Retina (tissue), 1 donor: ENCODE measurements at places on chromosomes 6 and 20.

DNA sequence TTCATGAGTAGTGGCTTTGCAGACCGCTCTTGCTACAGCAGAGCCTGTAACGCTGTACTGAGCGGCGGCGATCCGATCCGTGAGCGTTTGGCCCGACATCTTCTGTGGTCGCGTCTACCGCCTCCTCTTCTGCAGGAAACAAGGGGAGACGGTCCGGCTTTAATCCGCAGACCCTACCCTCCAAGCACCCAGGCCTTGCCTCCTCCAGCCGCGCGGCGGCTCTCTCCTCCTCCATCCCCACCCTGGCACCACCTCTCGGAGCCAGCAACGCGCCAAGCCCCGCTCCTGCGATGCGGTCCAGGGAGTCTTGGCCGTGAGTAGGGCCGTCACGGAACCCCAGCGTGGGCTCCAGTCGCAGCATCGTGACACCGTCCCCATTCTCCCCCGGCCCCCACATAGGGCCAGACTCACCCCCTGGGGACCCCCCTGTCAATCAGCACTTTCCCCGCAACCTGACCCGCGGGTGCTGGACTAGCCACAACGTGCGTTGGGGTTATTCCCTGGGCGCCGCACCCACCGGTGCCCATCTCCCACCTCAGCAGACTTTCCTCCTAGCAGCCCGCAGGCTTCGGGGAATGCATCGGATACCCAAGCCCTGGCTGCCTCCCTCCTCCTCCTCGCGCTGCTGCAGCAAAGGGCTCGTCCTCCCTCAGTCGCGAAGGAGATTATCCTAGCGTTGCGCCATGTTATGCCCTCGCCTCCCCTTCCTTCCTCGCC, 914 bp downstream of the SNAP91 start:
- peak; percentile 85 for DNase-seq

GRCh38 chr6:166055801-166056200, 111.8 kb downstream of the TBXT start:
- no peak for DNase-seq

DNA sequence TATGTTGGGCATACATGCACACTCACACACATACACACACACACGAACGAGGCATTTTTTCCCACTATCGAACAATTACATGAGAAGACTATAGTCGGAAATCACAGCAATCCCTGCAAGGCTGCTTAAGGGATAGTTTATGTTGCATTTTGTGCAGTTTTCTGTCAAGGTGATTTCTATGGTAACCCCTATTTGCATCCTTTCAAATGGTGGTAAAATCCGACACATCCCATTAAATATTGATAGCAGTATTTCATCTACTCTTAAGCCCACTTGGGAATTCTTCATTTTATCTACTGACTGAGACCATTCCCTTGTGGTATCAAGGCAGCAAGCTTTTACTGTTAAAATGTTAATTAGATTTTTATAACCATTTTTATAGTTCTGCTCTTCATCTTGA, 457.8 kb downstream of the HACE1 start:
- DNase-seq, result peak; percentile 13

DNA sequence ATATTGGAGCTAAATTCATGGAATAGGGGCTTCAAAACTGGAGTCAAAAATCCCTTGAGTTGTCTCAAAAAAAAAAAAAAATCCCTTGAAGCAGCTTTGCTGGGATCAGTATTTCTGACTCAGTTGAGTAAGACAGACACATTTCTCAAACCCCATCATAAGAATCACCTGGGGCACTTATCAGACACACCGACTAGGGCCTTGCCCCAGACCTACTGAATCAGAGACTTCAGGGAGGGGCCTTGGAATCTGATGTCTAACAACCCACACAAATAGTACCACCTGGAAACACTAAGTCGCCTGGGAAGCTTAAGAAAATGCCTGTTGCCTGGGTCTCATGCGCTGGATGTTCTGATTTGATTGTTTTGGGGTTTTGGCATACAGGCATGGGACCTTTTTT, 44.9 kb upstream of the RNF144B start:
- no peak for DNase-seq

DNA sequence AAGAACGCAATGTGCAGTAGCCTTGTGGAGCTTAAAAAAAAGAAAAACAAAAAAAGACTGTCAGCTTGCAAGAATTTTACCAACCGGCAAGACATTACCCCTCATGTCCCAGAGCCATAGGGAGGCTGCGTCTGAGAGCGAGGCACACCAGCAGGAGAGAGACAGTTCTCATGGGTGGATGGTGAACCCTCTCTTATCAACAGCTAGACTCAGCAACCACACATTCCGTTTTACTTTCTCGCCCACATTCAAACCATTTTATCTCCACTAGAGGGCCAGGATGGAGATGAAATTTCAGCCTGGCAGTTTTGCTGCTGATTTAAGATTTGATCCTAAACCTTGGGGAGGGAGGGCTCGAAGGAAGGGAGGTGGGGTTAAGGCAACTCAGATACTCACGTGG, 247.0 kb downstream of the ATXN1 start:
- peak; percentile 59 for DNase-seq

- no peak for DNase-seq
These were observed 26.3 kb downstream of the FILIP1 start for GRCh38 chr6:75467284-75467683.

DNA sequence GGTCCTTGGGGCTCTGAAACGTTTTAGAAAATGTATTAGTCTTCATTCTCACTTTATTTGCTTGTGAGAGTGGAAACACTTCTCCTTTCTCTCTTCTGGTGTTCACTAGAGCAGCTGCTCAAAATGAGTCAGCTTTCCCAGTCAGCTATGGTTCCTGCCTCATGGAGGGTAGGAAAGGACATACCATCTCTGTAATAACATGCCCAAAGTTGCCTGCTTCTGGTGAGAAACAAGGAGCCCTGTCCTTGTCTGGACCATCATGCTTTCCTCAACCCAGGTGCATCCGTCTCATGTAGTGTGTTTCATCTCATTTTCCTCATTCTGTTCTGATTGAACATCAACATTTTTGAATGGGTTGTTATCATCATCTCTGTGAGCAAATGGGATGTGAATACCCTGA, 17.1 kb upstream of the TINAG start:
- DNase-seq, result no peak

DNA sequence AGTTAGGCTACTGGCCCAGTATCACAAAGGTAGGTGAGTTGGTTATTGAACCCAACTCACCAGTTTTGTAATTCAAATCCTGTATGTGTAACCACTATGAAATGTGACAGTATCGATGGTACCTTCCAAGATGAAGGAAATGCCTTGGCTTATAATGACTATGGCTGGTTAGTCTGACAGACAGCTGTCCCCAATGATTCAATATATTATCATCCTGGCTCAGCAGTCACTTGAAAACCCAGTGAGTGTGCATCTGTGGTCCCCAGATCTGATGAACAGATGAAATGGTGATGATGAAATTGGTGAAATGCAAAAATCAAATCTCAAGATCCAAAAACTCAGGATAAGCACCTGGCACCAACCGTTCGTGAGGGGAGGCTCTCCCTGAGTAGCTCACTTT, 54.8 kb downstream of the TNFRSF21 start:
- no peak for DNase-seq

DNA sequence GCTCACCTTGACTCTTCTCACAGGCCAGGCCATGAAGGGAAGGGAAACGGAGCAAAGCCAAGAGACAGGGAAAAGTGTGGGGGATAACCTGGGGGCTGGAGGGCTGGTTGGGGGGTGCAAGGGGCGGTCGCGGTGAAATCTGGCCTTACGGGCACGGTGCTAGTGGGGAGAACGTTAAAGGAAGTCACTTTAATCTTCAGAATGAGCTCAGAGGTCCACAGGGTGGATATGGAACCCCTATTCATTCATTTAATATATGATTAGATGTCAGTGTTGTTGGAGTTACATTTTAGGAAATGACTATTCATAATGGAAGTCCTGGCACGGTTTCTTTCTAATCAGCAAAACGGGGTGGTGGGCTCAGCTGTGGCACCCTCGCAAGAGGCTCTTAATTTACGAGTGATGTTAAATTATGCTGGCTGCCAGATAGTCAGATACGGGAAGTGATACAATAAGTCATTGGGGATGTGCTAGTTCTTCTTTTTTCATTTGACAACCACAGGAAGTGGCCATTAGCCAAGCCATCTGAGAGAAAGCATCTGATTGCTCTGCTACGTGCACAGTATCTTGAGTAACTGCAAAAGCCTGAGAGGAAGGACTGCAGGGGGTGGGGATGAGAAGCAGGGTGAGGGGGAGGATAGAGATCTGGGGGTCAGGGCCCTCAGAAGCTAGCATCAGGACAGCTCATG, 253.0 kb downstream of the QKI start:
- peak; percentile 34 for DNase-seq

DNA sequence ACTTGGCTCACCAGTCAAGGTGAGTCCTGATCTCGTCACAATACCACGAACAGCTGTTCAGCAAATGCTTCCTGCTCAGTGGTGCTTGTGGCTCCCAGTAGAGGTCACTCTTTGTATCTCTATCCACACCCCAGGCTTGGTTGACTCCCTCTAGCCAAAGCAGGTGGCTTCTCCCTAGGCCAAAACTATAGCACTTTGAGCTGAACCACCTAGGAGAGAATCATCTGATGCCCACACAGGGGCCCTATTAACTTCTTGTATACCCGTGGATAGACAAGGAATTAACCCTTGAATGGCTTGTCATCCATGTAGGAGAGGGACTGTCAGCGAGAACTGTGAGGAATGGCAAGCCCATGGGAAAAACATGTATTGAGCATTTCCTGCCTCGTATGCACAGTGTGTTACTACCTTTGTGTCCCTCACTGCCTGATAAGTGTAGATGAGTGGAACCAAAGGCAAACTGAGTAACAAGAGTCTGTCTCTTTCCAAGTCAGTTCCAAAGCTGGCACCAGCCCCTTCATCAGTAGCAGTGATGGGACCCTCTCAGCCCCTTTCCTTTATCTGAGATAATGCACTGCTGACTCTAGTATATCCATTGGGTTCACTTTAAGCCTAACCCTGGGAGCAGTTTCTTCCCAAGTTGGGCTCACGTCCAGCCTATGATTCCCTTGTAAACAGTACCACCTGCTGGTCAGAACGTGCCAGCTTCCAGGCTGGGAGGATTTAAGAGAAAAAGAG, 42.5 kb downstream of the EIF2S2 start:
- DNase-seq, result peak; percentile 84

DNA sequence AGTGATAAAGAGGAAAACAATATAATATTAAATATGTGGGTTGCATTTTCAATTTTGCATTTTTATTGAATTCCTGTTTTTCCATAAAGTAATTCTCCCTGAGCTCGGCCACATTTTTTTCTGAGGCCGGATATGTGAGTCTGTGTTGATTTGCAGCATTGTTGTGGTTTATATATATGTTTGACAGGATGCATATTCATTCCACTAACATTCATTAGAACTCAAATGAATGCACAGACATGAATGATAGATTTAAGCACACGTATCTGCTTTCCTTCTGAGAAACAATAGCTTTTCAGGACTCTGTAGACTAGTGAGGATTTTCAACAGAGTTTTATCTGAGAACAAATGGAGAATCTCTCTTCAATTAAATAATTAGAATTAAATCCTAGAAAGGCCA, 10.6 kb upstream of the EXOC2 start:
- no peak for DNase-seq

GRCh38 chr6:134267917-134268361, 50.0 kb downstream of the SGK1 start:
- no peak for DNase-seq

- no peak for DNase-seq
These were observed 2.8 kb upstream of the GINM1 start for GRCh38 chr6:149563203-149563927.

GRCh38 chr6:3966426-3966825, 112.5 kb downstream of the FAM217A start:
- DNase-seq, result no peak

- no peak for DNase-seq
These were observed 370.1 kb downstream of the ADGRB3 start for GRCh38 chr6:69005199-69005598.

DNA sequence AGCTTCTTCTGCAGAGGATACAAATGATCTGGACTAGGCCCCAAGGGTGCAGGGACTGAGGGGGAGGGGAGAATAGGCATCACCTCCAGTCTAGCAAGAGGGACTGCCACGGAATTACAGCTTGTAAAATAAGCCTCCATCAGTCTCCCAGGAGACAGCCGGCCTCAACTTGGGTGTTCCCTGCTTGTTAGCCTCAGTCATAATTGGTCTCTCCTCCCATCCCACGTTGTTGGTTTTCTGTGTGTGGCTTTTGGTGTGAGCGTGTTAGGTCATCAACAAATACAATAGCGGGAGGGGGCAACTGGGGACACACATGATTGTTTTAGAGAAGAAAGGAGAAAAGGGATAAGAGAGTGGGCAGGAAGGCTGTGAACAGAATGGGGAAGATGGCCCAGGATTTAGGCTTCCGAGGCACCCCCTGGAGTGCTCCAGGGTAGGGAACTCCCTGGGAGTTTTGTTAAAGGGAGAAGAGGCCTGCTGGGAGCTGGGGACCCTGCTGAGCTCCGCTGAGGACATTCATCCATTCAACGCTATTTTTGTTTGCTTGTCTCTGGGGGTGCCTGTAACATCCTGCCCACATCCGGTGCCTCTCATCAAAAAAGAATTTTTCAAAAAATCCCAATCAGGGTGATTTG, 9.2 kb downstream of the FOXA2 start:
- peak; percentile 54 for DNase-seq

DNA sequence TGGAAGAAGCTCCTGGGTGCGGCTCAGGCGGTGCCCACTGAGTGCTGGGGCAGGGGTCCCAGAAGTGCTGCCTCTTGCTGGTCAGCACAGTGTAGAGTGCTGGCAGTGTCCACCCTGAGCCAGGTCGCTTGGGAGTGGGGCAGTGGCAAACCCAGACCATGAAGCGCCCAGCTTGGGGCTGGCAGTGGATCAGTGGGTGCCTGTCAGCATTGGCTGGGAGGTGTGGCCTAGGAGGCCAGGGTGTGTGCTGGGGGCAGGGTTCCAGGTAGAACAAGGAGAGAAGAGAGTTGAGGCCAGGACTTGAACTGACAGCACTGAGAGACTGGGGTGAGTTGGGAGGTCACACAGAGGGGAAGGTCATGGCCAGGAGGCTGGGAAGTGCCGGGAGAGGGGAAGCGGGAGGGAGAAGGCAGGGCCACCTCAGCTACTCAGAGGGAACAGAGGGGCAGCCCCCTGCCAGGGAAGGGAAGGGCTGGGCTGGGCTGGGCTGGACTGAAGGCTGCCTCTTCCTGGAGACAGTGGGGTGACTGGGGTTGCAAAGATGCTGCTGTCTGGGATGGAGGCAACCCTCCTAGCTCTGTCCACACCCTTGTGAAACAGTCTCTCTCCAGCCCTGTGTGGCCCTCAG, 4.1 kb downstream of the TCEA2 start:
- no peak for DNase-seq

GRCh38 chr6:3039384-3039783, 28.9 kb upstream of the RIPK1 start:
- no peak for DNase-seq

GRCh38 chr20:2179233-2179580, 77.6 kb downstream of the STK35 start:
- no peak for DNase-seq

GRCh38 chr6:35391240-35391968, 49.0 kb downstream of the PPARD start:
- DNase-seq, result no peak

DNA sequence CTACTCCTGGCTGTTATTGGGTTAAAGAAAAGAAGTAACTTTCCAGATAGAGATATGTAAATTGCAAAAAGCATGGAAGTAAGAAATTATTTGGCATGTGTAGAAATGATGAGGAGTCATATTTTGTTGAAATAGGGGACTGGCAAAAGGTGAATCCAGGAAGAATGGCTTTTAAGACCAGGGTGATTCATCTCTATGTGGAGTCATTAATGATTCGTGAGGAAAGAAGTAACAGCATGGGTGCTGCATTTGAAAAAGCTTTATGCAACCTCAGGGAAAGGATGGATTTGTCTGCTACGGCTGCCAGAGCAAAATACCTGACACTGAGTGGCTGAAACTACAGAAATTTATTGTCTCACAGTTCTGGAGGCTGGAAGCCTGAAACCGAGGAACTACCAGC, 14.8 kb upstream of the SYNE1 start:
- no peak for DNase-seq
